ENCODE measurements at places on chromosomes 7 and 10.

DNA sequence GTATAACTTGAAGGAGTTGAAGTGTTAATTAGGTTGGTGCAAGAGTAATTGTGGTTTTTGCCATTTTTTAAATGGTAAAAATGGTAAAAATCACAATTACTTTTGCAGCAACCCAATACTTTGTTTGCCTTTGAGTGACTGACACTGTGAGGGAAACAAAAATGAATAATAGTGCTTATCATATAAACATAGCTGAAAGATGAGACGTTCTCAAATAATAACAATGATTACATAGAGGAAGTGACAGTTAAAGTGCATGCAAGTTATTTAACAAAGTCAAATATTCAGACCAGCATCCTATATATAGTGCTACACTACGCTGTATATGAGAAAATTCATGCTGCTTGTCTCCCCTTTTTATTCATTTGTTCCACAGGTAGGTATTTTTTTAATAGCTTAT lies 4.7 kb upstream of the HBP1 start:
- no peak overlapping the region for H3K27ac ChIP-seq
- no peak for DNase-seq
- H3K36me3 ChIP-seq = no peaks in the 10 kb centered on the region
- no peaks in the 10 kb centered on the region for H3K27me3 ChIP-seq
- H3K4me1 ChIP-seq = no peaks in the 10 kb centered on the region

- H3K4me1 ChIP-seq = peaks cover 3% of the 10 kb centered on the region
- DNase-seq = no peak
- no peaks in the 10 kb centered on the region for H3K36me3 ChIP-seq
Observed at GRCh38 chr10:16996530-16996964, 133.1 kb downstream of the CUBN start.

- no peaks in the 10 kb centered on the region for H3K36me3 ChIP-seq
- H3K27ac ChIP-seq = no peak overlapping the region
- no peak overlapping the region for H3K4me3 ChIP-seq
- no peaks in the 10 kb centered on the region for H3K4me1 ChIP-seq
- no peaks in the 10 kb centered on the region for H3K27me3 ChIP-seq
- DNase-seq = no peak
Observed at GRCh38 chr10:106474876-106475275, 689.6 kb downstream of the SORCS1 start.

- H3K4me1 ChIP-seq = peaks cover under 1% of the 10 kb centered on the region
- H3K27me3 ChIP-seq = no peaks in the 10 kb centered on the region
Observed at GRCh38 chr10:51522858-51523257, 176.5 kb downstream of the CSTF2T start.

DNA sequence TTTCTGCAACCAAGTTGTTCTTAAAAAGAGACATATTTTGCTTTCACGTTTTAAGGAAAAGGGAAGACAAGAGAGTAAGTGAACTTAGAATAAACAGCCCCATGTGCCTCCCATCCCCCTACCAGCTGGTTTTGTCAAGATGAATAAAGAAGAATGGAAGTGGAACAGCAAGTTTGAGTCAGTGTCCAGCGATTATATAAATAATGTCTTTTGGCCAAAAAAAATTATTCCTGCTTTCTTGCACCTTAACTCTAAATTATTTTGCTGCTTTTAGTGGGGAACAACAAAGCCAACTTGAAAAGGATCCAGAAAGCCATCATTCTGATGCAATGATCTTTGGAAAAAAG lies 82.4 kb upstream of the TRIL start:
- no peaks in the 10 kb centered on the region for H3K4me1 ChIP-seq
- H3K36me3 ChIP-seq = no peaks in the 10 kb centered on the region
- H3K4me3 ChIP-seq = no peak overlapping the region
- DNase-seq = no peak
- H3K27me3 ChIP-seq = no peaks in the 10 kb centered on the region
- no peak overlapping the region for H3K27ac ChIP-seq

DNA sequence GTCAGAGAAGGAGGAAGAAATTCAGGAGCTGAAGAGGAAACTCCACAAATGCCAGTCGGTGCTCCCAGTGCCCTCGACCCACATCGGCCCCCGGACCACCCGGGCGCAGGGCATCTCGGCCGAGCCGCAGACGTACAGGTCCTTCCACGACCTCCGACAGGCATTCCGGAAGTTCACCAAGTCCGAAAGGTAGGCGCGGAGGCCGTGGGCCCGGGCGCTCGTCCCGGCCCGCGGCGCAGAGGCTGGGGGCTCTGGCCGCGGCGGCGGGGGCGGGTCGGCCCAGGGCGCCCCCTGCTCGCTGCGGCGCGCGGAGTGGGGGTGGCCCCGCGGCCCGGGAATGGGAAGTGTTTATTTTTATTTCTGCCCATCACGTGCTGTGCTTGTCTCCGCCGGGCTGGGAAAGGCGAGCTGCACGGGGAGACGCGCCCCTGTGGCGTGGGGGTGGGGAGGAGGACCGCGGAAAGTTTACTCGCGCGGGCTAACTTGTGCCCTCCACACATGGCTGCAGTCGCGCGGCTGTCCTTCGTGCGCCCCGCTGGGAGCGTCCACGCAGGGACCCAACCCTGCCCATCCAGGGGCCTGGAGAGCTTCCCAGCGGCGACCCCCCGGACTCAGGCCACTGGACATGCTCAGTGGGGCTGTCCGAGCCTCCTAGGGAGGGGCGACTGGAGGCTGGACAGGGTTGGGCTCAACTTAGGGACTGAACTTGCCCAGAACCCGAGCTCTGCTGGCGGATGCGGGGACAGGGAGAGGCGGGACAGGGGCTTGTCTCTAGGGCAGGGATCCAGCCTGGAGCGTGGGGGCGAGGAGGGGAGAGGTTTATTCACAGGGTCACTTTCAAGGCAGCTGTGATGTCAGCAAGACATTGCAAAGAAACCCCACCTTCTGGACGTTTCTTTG lies 82.6 kb upstream of the PRKG1 start:
- DNase-seq = no peak
- H3K36me3 ChIP-seq = no peaks in the 10 kb centered on the region
- H3K27ac ChIP-seq = no peak overlapping the region
- H3K27me3 ChIP-seq = no peaks in the 10 kb centered on the region

GRCh38 chr7:8481096-8481495 lies 47.7 kb downstream of the NXPH1 start:
- no peaks in the 10 kb centered on the region for H3K4me1 ChIP-seq
- no peak for DNase-seq
- no peak overlapping the region for H3K27ac ChIP-seq
- H3K27me3 ChIP-seq = no peaks in the 10 kb centered on the region

DNA sequence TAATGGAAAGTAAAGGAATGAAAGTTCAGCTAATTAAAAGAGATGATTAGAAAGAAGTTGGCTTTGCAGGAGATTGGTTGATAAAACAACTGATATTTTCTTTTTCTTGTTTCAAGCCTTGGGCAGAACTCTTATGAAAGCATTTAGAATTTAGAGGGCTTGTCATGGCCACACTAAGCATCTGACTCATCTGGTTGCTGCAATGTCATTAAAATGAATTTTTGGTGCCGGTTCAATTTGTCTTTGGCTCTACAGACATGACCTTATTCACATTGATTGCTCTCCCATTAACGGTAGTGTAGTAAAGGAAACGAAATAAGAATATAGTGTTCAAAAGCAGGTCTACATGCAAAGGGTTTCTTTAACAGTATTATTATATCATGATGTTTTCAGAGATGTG lies 1012.4 kb upstream of the C7orf33 start:
- no peak overlapping the region for H3K4me3 ChIP-seq
- H3K4me1 ChIP-seq = no peaks in the 10 kb centered on the region
- DNase-seq = no peak
- H3K36me3 ChIP-seq = no peaks in the 10 kb centered on the region

Measured in MM.1S (cell line).